ENCODE measurements at places on chromosomes 2 and 18.

- DNase-seq = no peak
Measured at GRCh38 chr2:66507673-66508201, 72.8 kb downstream of the MEIS1 start.

GRCh38 chr18:48797841-48798255 is 152.9 kb downstream of the SMAD7 start:
- DNase-seq = no peak

- DNase-seq = no peak
Measured at GRCh38 chr2:190537765-190538164, 3.2 kb upstream of the NEMP2 start.

DNA sequence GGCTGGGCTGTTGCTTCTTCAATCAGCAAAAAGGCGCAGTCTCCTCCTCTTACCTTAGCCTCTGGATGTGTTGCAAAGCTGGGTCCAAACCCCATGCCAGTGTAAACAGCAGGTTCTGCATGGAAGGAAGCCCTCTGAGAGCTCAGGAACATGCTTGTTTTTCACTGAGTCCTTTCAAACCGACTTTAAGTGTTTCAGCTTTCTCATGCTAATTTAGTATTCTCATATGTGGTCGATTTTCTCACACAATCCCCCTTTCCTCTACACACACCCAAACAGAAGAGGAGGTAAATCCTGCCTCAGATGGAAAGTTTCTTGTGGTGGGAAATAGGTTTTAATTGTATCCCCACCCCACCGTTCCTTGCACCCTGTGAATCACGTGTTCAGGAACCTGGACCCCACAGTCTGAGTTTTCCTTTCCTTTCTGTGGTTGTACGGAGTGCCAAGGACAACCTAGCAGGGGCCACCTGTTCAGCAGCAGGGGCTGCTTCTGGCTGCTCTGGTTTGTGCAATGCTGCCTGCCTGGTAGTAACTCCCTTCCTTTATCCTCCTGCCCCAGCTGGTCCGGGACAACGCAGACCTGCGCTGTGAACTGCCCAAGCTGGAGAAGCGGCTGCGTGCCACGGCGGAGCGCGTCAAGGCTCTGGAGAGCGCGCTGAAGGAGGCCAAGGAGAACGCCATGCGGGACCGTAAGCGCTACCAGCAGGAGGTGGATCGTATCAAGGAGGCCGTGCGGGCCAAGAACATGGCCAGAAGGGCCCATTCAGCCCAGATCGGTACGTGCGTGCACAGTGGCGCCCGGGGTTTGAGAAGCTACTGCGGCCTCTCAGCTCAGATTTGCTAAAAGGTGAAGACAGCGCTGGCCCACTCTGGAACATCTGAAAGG is 28.7 kb upstream of the LYPD6B start:
- DNase-seq = no peak

- DNase-seq = no peak
Measured at GRCh38 chr2:177359836-177360595, 32.6 kb upstream of the AGPS start.

GRCh38 chr18:80154293-80154692 is 45.2 kb downstream of the ADNP2 start:
- DNase-seq = peak; percentile 52

DNA sequence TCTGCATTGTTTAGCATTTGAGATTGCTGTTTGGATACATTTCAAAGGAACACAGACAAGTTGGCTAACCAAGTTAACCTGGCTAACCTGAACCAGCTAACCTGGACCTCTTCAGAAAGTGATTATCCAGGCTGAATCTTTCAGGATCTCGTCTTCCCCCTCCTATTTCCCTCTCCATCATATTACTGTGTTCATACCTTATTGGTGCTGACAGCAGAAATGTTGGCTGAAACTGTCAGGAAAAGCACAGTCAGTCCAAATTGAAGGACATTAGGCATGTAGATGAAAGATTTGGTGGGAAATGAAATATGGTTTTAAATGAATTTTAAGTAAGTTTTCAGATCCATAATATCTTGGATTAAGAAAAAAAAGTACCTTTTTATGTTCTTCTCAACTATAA is 92.5 kb upstream of the NEUROD1 start:
- DNase-seq = no peak

All from T47D (cell line).